NCI-H510A treated with DMSO at 0.1 percent for 48 hours (cell line): ENCODE measurements at places on chromosomes 5 and 9.

GRCh38 chr5:134088291-134088690 lies 26.2 kb upstream of the TCF7 start:
- no peak for DNase-seq

- no peak for DNase-seq
Measured at GRCh38 chr9:134245179-134245578, 80.8 kb upstream of the RNU6ATAC start.

DNA sequence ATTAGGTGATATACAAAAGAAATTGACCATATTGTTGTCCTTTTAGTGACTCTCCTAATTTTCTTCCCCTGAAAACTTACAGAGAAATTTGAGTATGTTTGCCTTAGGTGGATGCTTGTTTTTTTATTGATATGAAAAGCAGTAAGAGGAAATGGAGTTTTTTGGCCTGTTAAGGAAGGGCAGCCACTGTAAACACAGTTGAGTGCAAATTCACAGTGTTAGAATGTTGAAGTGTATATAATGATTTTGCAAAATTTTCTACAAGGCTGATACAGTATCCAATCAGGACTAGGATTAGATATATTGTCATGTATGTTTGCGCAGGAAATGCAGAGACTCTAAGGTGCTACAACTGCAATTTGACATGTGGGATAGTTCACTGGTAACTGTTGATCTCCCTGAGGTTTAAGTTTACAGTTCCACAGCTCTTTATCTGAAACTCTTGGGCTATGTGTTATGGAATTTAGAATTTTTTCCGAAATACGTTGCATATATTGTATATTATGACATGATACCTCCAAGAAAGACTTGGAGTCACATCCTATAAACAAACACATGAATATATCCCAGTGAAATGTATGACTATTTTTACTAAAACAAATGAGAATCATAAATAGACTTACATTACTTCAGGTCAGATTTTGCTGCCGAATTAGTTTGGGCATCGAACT lies 62.5 kb downstream of the FXN start:
- DNase-seq = no peak

- no peak for DNase-seq
Measured at GRCh38 chr5:32089146-32090000, 84.7 kb downstream of the GOLPH3 start.

DNA sequence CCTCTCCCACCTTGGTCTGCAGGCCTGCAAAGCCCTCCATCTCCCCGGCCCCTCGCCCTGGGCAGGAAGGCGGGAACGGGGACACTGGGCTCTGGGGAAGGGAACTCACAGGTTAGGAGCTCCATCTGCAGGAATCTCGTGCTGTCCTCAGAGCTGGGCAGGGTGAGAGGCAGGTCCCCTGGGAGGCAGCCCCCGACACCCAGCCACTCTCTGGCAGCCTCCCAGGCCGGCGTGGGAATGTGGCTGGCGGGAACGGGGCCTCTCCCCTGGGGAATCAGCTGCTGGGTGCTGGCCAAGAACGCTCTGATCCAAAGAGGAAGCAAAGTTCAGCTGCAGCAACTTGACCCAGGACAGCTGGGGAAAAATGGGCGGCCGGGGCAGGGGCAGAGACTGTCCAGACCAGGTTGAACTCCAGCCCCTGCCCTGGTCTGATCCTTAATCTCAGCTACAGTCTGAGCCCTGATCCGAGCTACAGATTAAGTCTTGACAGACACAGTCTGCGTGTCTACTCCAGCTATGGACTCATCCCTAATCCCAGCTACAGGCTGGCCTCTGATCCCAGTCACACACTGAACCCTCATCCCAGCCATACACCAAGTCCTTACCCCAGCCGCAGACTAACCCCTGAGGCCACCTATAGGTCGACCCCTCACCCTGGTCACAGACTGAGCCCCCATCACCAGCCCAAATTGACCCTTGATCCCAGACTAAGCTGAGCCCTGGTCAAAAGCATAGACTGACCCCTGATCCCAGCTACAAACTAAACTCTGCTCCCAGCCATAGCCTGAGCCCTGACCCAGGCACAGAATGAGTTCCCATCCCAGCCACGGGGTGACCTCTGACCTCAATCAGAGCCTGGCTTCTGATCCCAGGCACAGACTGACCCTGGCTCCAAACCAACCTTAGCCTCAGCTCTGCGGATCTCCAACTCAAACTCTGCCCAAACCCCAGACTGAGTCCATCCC lies 37.3 kb upstream of the EGFL7 start:
- no peak for DNase-seq

DNA sequence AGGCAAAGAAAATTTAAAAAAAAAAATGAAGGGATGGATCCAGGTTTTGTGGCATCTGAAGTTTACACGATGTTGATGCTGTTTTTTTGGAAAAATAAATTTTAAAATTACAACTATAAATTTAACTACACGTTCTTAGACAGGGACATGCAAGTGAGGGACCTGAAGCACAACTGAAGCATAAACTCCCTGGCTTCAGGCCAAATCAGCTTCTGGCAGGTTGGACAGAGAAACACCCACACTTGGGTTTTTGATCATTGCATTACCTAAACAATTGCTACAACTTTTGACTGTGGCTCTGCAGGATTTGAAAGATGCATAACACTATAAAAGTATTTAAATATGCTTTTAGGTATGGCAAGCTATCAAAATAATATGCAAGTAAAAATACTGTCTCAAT lies 1318.3 kb upstream of the DMAC1 start:
- DNase-seq = peak; percentile 5

DNA sequence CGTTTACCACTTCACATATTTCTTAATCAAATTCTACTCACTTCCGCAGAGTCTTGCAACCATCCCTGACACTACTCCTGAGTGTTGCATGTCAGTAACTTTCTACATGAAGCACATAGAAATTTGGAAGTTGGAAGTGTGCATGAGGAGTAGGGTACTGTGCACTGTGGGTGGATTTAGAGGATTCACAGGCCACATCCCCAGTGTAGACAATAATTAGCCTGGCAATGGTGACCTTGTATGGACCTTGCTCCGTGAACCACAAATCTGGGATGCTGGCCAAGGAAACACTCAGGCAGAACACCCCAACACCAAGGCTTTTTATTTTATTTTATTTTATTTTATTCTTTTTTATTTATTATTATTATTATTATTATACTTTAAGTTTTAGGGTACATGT lies 25.5 kb downstream of the CTSL start:
- DNase-seq = no peak

- no peak for DNase-seq
Measured at GRCh38 chr5:137486707-137487106, 12.4 kb downstream of the SPOCK1 start.

DNA sequence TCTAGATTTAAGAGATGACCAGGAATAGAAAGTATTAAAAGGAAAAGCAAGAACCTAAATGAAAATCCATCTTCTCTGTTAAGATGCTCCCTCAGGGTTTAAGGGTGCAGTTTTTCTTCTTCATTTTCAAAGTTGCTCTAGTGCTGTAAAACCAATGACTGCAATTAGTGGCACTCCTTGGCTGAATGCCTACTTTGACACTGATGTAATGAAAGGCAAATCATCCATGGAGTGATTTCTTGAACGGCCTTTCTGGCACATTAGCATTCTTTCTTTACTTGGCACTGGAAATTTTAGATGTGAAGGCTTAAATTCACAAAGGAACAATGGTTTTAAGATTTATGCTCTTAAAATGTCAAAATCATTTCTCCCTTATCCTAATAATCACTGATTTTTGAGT lies 19.3 kb upstream of the ISCA1 start:
- DNase-seq = no peak

DNA sequence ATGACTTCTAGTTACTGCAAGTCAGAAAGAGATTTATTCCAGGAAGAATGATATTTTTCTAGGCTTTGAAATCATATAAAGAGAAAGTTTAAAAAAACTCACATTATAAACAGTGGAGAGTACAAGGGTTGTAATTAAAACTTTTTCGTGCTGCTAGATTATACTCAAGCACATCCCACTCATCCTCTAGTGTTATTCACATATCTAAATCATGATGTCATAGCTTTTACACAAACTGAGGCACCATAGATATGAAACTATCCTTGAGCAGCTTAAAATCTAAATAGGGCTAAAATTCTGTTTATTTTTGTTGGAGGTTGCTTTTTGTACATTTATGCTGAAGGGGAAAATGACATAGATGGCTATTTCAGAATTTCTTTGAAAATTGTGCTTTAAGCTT lies 30.0 kb downstream of the TENT2 start:
- no peak for DNase-seq

DNA sequence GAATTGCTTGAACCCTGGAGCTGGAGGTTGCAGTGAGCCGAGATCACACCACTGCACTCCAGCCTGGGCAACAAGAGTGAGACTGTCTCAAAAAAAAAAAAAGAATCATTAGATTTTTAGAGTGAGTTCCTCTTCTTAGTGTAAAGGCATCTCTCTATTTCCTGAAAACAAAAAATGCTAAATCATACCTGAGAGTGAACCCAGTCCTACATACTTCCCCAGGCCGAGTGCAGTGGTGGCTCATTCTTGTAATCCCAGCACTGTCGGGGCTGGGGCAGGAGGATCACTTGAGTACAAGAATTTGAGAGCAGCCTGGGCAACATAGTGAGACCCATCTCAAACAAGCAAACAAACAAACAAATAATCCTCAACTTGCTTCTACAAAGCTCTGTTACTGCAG lies 38.2 kb upstream of the LPAR1 start:
- no peak for DNase-seq

- DNase-seq = no peak
Measured at GRCh38 chr9:126696401-126697145, 82.8 kb downstream of the LMX1B start.
